ENCODE measurements at places on chromosomes 11 and 22.

GRCh38 chr22:37551981-37552380, 8.3 kb upstream of the CDC42EP1 start:
- DNase-seq = no peak

DNA sequence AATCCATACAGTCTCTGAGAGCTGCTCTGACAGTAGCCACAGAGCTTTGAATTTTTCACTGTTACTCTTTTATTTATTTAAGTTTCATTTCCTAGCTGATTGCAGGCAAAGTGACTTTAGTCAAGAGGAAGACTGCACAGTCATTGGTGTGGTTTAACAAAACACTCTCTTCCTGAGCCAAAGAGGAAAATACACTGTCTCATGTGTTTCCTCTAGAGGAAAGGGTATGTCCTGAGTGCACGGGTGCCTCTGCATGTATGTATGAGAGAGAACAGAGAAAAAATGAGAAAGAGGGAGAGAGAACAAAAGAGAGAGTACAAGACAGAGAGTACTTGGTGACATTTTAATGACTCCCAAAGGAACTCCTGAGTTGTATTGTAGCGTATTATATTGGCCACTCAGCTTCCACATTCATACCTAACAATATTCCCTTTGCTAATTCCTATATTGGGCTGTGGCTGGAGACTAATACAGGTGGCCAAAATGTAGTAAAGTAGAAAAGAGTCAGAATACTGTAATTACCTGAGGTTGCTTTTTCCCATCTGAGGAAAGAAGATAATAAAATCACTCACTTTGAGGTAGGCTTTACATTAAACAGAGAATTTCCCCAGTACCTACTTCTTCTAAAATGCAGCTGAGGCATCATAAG, at the start of gene OR4D9:
OR4D9 (plus strand) TSS at position 599 of the 649 bp plus-strand sequence. CDS start 3,374 bp downstream, outside the sequence.
- DNase-seq = no peak

DNA sequence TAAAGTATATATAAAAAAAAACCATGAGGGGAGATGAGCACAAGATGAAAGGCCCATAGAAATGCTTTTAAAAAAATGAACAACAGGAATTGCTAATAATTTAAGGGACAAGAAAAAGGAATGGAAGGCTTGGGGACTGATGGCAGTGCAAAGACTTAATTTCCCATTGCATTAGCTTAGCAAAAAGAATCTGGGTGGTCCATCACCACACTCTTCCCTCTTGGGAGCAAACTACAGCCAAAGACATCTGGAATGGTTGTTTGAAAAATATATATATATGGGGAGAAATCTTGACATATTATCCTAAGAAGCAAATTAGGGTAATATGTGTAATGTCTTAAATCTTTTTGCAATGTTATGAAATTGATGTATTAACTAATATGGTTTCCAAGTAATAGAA, 727.1 kb downstream of the METTL15 start:
- no peak for DNase-seq

- DNase-seq = peak; percentile 88
These were observed 8.4 kb upstream of the CTR9 start for GRCh38 chr11:10742460-10743208.

- no peak for DNase-seq
These were observed 215.0 kb downstream of the ST3GAL4 start for GRCh38 chr11:126570489-126570888.

- DNase-seq = no peak
These were observed 187.4 kb upstream of the NAV2 start for GRCh38 chr11:19525276-19525675.

- DNase-seq = no peak
These were observed 149.3 kb downstream of the CACNA1I start for GRCh38 chr22:39719559-39720450.

GRCh38 chr22:24423519-24424000, 3.8 kb upstream of the ADORA2A start:
- DNase-seq = no peak

GRCh38 chr11:13118194-13118593, 109.1 kb downstream of the RASSF10 start:
- DNase-seq = peak; percentile 97

- no peak for DNase-seq
These were observed 3.5 kb downstream of the KRTAP5-7 start for GRCh38 chr11:71530602-71531001.

DNA sequence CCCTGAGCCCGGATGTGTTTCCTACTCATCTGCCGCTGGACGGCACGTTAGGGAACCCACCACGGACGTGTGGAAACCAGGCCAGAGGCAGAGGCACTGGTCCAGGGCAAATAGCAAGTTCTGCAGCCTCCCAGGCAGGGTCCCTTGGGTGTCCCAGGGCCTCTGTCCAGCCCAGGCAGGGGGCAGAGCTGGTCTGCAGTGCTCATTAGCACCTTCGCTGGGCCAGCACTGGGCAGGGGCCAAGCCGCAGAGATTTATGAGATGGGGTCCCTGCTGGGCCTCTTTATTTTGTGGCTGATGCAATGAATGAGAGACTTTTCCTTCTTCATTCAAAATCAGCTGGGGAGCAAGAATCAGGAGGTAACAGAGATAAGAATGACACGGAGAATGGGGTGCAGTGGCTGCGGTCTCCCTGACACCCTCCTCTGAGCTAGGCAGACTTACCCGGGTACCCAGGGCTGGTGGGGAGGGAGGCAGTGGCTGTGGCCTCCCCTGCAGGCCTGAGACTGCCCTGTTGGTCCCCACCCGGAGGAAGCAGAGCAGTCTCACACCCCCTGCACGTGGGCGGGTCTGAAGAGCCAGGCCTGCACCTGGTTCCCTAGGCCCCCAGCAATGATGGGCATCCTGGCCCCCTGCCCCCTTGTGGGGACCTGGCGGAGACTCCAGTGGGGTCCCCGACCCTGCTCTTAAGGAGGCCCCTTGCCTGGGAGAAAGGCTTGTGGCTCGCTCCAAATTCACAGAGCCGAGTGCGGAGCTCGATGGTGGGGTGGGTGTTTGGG, 14.0 kb upstream of the PARVG start:
- no peak for DNase-seq

DNA sequence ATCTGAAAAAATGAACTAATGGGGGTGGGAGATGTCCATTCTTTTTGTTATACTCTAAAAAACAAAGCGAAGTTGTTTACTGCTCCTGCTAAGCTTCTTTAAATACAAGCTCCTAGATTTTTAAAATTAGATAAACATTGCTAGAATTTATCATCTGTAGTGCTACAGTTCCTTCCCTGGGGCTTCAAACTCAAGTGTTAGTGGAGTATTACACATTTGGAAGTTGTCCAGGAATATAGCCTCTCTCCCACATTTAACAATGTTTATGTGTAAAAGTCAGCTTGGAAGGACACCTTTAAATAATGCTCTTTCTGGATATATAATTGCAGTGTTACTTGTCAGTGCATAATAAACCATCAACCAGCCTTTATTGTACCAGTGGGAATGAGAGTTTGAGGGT, 155.5 kb downstream of the SPON1 start:
- no peak for DNase-seq

- DNase-seq = peak; percentile 40
These were observed 1.7 kb downstream of the EP300 start for GRCh38 chr22:41094041-41094593.

DNA sequence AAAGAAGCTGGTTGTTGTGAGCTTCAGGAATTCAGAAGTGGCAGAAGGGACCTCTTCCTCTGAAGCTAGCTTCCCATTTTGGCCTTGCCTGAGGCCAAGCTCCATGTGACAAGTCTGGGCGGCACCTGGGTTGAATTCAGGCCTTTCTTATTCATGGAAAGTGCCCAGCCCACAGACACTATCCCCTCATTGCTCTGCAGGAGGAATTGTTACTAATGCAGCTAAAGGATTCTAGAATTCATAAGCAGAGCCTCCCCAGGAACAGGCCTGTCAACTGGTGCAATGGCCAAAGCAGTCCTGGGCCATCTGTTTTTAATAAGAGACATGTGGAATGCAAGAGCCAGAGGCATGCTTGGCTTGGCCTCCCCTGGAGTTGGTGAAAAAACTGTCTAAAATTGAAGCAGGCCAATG, 71.4 kb downstream of the SLC1A2 start:
- peak; percentile 67 for DNase-seq

DNA sequence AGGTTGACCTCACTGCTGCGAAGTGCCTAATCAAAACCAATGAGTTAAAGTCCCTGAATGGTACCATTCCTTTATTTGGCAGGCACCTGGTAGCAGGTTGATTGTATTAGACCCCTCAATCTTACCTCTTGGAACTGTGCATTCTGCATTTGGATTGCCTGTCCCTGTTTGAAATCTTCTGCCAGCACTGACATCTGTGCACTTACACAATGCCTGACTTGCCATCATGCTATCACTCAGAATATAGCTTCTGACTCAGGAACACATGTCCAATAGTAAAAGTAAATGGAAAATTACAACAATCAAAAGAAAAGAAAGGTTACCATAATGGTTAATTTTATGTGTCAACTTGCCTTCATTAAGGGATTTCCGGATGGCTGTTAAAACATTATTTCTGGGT, 366.0 kb upstream of the PDGFD start:
- DNase-seq = no peak

GRCh38 chr11:75656044-75656727, 12.7 kb downstream of the MAP6 start:
- peak; percentile 4 for DNase-seq
